Gastrocnemius medialis (tissue), 4 donors: ENCODE measurements at places on chromosomes 6 and 20. TPM values are rescaled to one million over a fixed set of nuclear protein-coding genes. Genes with fewer than 3 reads are reported as not detected.
A peak's percentile ranks its signal among the peaks of the same experiment; 100 is the strongest.

The NKAIN2 gene
- 0.31 TPM for total RNA-seq

The POM121L2 gene
- not detected for total RNA-seq

The ELOVL5 gene
- 6.2 TPM for total RNA-seq

The KCNQ2 gene
- total RNA-seq: not detected

DNA sequence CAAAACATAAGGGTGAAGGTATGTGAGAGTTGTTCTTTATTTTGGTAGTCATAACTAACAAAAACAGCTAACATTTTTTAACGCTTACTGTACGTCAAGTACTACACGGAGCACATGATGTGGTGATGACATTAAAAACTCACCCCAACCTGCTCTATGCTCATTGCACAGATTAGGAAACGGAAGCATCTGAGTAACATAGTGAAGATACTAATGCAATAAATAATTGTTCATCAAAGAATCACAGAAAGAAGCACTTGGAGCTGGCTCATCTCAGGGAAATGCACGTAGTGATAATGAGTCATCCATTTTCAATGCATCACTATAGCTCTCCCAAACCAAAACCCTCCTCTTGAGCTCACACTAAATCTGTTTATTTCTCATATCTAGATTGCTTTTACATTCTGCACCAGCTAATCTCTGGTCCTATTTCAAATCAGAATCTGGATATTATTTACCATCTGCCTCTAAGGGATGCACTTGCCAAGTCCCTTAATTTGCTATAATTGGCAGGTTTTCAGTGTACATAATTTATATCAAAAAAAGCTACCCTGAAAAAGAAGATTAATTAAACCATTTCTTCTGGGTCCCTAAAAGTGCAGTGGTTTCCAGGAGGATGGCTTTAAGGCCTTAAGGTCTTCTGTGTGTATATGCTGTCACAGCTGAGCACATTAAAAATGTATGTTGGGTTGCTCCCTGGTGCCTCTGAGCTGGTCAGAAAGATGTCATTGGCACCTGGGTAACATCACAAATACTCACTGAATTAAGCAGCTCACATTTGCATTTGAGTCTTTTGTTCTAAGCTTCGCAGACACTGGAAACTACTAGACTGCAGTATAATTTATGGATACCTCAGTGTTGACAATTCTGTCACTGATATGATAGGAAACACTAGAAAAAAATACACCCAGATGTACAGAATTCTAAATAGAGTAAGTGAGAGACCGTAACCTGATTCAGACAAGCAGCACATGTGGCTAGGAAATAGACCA is 677.4 kb upstream of the CITED2 start:
- DNase-seq: no peak

DNA sequence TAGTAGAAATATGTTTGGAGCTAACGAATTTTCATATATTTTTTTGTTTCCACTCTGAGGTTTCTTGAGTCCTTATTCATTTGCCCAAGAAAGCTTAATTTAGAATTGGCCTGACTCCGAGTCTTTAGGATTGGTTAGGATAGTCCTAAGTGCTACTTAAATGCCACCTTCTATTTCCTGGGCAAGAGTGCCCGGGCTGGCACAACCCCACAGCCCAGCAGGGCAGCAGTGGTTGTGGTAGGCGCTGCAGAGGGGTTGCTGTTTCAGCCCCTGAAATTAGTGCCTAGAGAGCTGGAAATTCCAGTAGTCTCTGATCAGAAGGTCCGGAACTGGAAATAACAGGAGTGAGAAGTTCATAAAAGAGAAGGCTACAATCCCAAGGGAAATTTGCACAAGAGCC is 139.4 kb upstream of the TENT5A start:
- DNase-seq: no peak

DNA sequence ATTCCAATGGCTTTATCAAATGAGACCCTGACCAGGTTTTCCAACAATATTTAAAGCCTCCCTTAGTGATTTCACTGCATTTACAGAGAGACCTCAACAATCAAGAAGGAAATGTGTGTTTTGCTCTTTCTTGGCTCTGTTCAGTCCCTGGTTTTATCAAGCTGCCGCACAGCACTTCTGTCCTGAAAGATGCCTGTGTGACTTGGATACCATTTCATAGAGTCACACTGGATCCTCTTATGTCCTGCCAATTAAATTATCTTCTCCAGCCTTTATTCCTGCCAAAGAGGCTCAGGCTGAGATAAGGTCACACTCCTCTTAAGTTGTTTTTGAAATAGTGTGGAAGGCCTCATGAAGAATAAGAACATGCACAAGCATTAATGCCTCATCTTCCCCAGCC is 197.0 kb upstream of the RNF217 start:
- DNase-seq: no peak

DNA sequence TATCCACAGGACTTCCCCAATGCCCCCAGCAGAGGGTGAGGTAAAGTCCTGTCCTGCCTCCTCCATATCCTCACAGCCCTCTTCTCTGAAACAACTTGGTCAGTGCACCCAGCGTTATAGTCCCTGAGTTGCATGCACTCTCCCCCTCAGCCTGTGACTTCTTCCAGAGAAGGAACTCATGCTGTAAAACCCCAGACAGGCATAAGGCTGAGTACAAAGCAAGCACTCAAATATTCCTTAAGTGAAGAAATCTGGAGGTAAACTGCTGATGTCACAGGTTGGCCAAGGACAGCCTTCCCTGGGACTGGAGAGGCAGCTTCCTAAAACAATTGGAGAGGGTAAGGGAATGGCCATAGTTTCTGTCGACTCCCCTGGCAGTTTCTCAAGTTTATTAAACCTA is 12.9 kb upstream of the SRPK1 start:
- no peak for DNase-seq

- peak; percentile 18 for DNase-seq
Observed at GRCh38 chr6:88380083-88380482, 213.9 kb upstream of the CNR1 start.

DNA sequence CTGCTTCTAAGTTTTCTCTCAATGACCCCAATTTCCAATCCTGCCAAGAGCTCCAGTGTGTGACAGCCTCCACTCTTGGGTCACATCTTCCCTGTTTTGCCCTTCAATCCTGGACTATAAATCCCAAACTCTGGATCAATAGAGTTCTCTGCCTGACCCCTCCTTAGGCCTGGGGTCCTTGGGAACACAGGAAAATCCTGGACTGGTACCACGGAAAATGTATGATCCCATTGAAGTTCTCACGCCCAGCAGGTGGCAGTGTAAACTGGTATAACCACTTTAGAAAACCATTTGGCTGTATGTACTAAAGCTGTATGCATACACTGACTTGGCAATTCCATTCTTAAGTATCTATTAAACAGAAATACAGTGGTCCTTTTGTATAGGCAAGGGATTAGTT is 98.0 kb downstream of the SNAP25 start:
- no peak for DNase-seq
